ENCODE measurements at places on chromosomes 4 and X.

GRCh38 chr4:157616741-157617472 lies 396.4 kb downstream of the GRIA2 start:
- DNase-seq = no peak

GRCh38 chrX:141278306-141278705 lies 36.0 kb upstream of the SPANXC start:
- DNase-seq = no peak

DNA sequence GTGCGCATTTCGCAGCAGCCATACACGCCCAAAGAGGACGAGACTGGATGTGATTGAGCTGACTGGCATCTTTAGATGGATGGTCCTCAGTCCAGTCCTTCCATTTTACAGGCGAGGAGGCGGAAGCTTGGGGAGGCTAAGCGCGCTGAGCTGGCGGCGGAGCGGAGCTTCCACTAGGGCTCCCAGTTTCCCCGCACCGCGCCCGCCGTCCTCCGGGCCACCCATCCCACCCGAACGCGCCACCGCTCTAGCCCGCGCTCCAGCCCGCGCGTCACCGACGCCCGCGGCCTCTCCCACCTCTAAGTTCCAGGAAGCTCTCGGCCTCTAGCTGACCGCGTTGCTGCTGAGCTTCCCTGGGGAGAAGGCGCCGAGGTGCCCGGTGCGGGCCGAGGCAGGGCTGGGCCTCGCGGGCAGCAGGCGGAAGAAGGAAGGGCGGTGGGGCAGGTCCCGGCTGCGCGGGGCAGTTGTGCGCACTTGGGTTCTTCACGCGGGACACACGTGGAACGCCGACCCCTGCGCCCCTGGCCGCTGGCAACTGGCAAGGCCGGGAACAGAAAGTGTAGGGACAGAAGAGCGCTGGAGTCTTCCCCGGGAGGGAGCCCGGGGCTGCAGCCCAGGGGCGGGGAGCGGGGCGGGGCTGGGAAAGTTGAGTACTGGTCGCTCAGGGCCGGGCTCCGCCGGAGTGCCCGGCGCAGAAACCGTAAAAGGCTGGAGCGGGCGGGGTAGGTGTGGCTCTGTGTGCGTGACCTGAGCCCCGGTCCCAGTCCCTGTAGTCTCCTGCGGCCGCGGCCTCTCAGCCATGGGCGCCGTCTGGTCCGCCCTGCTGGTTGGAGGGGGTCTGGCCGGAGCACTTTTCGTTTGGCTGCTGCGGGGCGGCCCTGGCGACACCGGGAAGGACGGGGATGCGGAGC lies at the start of gene STBD1:
TSS of gene STBD1 (plus strand) at position 763 of the 911 bp plus-strand sequence. CDS start at position 800, 37 bp downstream.
- peak; percentile 35 for DNase-seq

DNA sequence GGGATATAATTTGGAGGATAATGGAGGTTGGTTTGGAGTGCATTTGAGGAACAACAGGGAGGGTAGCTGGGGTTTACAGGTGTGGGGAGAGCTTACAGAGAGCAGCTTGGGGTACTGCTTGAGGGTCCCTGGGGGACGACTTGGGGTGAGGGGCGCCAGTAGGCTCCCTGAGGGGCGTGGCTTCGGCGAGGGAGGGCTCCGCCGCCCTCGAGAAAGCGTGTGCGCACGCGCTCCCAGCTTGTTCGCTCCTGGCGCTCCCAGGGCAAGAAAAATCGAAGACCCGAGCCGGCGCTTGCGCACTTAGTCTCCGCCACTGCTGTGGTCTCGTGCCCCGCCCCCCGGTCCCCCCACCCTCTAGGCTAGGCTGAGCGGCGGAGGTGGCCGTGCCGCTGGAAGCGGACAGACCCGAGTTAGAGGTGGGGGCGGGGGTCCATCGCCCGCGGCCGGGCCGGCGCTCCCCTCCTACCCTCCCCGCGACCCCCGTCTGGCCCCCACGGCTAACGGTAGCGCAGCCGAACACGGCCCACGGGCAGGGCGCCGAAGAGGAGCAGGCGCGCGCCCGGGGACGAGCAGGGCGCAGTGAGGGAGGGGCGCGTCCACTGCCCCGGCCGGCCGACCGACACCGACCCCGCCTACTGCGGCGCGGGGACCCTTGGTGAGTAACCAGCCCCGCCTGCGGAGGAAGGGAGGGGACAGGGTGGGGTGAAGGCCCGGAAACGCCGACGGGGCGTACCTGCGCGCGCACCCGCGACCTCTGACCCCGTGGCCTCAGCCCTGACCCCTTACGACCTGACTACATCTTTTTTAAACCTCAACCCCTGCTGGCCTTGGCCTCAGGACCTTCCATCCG lies 5.4 kb upstream of the CCDC120 start:
- peak; percentile 66 for DNase-seq

- DNase-seq = no peak
Observed at GRCh38 chr4:102578819-102579218, 77.7 kb downstream of the NFKB1 start.

GRCh38 chr4:96972920-96973319 lies 1133.0 kb downstream of the PDHA2 start:
- no peak for DNase-seq

DNA sequence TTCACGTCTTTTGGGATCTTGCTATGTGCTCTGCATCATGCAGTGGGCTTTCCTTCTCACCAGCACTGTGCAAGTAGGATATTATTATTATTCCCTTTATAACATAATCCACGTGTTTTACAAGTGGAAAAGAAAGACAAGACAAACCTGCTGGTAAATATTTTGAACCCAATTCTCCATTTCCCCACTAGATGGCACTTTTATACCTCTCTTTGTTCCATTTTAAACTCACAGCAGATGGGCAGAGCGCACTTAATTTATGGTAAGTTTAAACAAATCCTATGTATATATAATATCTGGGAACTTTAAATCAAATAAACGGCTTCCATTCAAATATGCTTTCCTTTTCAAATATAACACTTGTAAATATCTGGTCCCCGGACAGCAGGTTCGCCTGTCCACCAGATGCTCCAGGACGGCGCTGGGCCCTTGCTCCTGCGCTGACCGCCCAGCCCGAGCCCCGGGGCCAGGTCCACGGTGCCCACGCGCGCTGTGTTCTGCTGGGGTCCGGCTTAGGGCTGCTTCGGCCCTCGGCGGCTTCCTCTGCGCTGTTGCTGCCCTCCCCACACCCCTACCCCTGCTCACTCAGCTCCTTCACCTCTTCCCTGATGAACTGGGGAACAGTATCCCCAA lies 31.1 kb downstream of the F11 start:
- DNase-seq = no peak

GRCh38 chrX:45623266-45623665 lies 422.6 kb upstream of the DIPK2B start:
- DNase-seq = no peak

GRCh38 chr4:182380771-182381181 lies 137.6 kb downstream of the TENM3 start:
- DNase-seq = no peak

GRCh38 chr4:6239968-6240367 lies 29.7 kb upstream of the WFS1 start:
- DNase-seq = no peak

DNA sequence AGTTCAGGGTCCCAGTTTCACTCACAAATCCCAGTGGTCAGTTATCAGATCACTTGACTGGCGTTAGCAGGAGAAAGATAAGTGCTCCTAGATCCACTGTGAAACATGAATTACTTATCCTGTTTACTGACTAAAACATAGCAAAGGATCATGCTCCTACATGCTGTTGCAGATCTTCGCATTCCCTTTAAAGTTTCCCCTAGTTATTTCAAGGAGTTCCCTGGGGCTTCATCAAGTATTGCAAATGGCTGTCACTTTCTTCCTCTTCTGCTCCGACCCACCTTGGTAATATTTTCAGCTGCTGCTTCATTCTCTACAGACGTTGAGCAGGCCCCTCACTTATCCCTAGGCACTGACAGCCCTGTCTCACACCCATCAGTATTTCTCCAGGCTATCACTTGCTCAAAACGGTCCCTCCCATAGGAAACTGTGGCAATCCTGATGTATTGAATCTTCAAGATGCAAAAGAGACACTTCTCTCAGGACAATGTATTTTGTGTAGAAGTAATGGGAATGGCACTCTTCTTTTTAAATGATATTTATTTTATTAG lies 466.0 kb downstream of the INPP4B start:
- no peak for DNase-seq

DNA sequence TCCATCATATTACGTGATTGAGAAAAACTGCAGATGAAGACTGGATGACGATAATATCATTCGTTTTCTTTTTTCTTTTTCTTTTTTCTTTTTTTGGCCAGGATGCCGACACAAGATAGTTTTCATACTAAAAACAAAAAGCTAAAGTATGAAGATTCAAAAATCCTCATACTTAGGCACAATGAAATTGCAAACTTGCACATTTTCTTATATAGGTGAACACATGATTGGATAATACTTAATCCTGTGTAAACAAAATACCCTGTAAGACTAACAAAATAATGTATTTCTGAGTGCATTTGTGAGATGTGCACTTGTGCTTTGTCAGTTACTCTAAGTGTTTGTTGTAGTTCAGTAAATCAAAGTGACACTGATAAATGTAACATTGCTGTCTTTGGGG lies 568.9 kb downstream of the ANKRD50 start:
- DNase-seq = no peak

DNA sequence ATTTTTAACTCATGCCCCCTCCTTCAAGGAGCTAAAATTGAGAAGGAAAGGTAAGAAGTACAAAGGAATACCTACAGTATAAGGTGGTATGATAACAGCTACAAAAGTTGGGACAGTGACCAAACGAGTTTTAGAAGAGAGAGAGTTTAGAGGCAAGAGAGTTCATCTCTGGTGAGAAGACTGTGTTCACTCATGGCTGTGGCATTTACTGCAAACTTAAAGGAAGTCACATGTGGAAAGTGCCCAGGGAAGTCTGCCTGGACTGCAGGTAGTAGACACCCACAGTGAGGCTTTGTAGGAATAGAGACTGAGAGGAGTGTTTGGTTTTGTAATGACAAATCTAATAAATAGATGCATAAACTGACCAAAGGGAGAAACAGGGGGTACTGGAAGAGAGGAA lies 493.5 kb downstream of the IL15 start:
- DNase-seq = no peak

DNA sequence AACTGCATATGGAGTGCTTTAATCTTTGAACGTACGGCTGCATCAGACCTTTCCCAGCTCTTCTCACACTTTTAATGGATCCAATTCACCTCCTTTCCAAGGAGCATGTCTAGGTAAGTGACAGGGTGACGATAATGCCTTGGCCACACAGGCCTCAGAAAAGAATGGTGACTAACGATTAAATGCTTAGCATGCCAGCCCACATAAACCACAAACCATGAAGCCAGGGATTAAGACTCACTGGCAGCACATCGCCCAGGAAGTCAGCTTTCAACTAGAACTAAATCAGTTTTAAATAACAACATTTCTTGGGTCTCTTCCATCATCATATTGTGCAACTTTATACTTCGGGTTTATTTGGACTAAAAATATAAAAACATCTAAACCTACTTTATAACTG lies 28.7 kb downstream of the INPP4B start:
- peak; percentile 39 for DNase-seq

GRCh38 chr4:42150653-42151567 lies 1.5 kb downstream of the BEND4 start:
- DNase-seq = no peak

DNA sequence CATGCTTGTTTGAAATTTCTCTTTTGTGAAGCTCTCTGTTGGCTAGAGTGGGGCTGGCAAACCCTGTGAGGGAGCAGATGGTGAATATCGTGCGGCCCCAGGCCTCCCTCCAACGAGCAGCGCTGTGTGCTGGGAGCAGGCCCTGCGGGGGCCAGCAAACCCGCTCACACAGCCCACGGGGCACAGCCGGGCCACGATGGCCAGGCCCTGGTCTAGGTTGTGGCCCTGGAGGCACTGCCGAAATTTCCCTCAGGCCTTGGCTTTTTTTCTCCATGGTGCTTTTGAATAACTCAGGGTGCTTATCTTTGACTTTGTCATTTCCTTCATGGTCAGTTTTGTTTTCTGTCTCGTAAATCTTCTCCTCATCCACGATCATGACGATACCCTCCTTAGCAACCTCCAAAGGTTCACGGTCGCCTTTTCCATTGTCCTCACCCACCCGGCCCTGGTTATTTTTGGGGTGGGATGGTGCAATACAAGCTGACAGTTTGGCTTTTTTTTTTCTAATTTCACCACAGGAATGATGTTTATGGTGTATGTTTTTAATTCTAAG lies 20.7 kb downstream of the PCGF3 start:
- no peak for DNase-seq

DNA sequence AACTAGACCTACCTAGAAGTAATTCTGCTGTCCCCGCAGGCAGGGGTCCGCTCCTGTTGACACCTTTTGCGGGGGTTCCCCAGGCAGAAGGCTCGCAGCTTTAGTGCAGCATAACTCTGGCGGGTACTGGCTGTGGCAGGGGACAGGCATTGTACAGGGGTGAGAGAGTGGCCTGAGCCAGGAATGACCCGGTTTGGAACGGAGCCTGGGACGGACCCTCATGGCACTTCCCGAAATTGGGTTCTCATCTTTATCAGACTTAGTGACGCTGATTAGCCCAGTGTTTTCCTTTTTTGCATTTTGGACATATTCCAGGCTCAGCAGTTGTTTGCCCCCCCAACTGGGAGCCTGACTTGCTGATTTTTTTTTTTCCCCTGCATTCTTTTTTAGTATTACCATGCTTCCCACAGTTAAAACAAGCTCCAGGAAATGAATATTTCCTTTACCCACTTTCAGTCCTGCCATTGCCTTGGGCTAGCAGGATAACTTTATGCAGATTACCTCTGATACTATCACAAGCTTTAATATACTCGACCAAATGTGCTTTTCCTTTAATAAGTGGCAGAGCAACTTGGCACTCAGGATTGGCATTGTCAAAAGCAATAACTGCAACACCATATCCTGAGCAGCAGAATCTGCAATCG lies 55.8 kb upstream of the WDR1 start:
- DNase-seq = no peak

All from stimulated activated naive CD8-positive, alpha-beta T cell treated with anti-CD3 and anti-CD28 coated beads, Interleukin-15, amount 100 ng/mL, for 72 hours (primary cell).